Neural progenitor cell (in vitro differentiated cells): ENCODE measurements at places on chromosomes 16 and 17. TPM values are rescaled to one million over a fixed set of nuclear protein-coding genes. Genes with fewer than 3 reads are reported as not detected.

GPT2 gene
- 21.6 and 37.7 TPM in 2 replicates for total RNA-seq

PRSS21 gene
- total RNA-seq = not detected in 2 replicates

KCNH6 gene
- total RNA-seq = 0.03 TPM in 1 of 2 replicates, not detected in the other

GLIS2 gene
- total RNA-seq = 0.15 and 1.3 TPM in 2 replicates

SPATA32 gene
- not detected in 2 replicates for total RNA-seq

KRTAP9-4 gene
- not detected in 2 replicates for total RNA-seq
